K562 (cell line): ENCODE measurements at places on chromosomes 6 and 20. TPM values are rescaled to one million over a fixed set of nuclear protein-coding genes. Genes with fewer than 3 reads are reported as not detected.

TLDC2 gene
- not detected in 2 replicates for total RNA-seq

MUCL3 gene
- total RNA-seq, result not detected in 2 replicates

IPCEF1 gene
- 0.02 and 0.18 TPM in 2 replicates for total RNA-seq

CCN6 gene
- 0.47 TPM in 1 of 2 replicates, not detected in the other for total RNA-seq

C6orf58 gene
- total RNA-seq, result not detected in 2 replicates

NKX2-4 gene
- not detected in 2 replicates for total RNA-seq

PRR18 gene
- not detected in 2 replicates for total RNA-seq

KCNK17 gene
- not detected in 2 replicates for total RNA-seq
